ENCODE measurements at places on chromosomes 2 and 18.

GRCh38 chr18:64872710-64873458 is 724.0 kb upstream of the LINC00305 start:
- no peak for DNase-seq

DNA sequence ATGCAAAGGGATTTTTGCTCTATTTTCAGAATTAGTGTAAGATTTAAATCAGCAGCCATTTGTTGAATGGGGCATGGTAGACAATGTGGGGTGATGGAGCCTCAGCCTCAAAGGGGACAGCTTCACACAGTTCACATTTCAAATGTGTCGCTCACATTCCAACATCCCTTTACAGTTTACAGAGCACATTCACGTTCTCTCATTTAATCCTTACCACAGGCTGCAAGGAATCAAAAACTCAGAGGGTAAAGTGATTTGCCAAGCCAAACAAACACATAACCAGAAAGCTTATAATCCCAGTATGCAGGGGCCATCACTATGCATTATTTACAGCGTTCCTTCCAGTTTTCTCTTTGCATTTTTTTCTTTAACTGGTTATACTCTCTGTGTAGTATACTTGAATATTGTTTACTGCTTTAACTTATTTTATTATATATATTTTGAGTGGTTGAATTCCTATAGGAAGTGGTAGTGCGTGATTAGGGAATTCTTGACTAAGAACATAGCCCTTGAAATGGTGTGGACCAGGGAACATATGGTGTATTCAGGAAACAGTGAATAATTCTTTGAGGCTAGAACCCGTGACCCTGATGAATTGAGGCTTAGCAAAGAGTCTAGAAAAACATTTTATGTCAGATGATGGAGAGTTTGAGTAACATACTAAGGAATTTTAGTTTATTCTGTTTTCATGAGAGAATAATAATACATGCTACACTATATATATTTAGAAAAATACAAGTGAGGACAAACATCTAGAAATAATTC is 18.1 kb upstream of the TAF1B start:
- DNase-seq: no peak

DNA sequence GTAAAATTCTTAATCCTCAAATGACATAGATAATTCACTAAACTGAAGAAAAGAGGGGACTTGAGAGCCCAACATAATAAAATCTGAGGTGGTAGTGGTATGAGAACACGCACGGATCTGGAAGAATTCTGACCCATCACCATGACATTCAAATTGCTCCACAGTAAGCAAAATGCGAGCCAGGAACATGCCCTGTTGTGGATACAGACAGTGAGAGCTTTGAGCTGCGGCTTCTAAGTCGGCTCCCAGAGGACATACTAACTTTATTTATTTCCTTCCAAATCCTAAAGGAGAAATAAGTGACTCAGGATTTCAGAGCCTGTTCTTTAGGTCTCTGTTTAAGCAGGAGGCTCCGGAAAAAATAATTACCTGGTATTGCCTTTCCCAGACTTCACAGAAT is 143.4 kb upstream of the SMAD7 start:
- no peak for DNase-seq

- no peak for DNase-seq
Observed at GRCh38 chr2:54332386-54332785, 76.4 kb upstream of the TSPYL6 start.

DNA sequence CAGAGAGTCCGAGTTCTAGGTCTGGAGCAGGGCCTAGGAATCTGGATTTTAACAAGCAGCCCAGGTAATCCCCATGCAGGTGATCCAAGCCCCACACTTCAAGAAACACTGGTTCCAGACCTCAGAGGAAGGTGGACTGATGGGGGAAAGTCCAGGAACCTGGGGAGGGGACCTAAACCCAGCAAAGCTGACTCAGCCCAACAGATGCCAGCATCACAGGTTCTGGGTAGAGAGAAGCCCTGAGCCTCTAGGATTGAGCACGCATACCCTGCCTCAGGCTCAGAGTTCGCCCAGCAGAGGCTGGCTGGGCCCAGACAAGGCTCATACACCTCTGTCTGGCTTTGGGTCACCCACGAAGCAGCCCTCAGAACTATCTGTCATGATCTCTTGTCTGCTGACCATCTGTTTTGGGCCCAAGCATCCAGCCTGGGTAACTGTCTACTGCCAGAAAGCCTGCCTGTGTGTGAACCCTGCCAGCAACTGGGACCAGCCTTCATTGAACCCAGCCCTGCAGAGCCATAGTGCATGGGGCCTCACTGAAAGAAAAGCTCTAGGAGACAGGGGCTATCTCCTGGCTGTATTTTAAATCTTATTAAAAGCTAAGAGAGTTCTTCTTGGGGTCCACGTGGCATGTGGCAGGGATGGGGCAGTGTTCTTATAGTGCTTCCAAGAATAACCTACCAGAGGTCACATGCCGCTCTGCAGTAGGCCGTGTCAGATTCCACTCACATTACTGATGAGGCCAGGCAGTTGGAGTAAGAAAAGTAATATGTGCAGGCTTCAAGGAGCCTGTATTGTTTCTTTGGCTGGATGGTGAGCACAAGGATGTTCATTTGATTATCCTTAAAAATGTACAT is 7.4 kb downstream of the TMEM127 start:
- no peak for DNase-seq

GRCh38 chr18:80247393-80247841 is at the start of gene PARD6G:
Gene PARD6G, minus strand, starts transcription at chr18:80247514. Its CDS starts 166 bp downstream, at chr18:80247348.
- peak; percentile 16 for DNase-seq

- no peak for DNase-seq
Observed at GRCh38 chr18:46909497-46909896, 7.8 kb downstream of the PIAS2 start.

GRCh38 chr2:458425-458815 is 170.5 kb upstream of the ALKAL2 start:
- no peak for DNase-seq

GRCh38 chr18:58316396-58317342 is 272.6 kb downstream of the NEDD4L start:
- no peak for DNase-seq

DNA sequence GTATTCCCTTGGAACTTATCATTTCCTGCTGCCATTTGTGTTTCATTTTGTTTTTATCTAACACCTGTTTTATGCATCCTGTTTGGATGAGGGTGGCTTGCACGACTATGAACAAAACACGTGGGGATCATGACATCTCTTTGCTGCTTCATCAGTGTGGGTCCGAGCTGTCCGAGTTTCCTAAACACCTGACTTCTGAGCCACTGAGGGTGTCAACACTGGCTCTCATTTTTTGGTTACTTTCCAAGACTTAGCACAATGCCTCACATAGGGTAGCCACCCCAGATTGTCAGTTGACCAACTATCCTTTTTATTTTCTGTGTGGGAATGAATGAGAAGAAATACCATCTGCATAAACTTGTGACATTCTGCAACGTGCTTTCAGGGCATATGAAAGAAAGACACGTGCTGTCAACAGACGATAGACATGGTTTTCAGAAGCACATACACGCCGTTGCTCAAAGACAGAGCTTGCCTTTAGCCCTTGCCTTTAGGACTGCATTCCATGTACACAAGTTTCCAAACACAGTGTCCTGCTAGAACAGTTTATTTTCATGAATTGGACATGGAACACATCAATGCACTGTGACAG is 166.7 kb downstream of the MYT1L start:
- no peak for DNase-seq

- no peak for DNase-seq
Observed at GRCh38 chr2:72050734-72051133, 96.9 kb downstream of the CYP26B1 start.

DNA sequence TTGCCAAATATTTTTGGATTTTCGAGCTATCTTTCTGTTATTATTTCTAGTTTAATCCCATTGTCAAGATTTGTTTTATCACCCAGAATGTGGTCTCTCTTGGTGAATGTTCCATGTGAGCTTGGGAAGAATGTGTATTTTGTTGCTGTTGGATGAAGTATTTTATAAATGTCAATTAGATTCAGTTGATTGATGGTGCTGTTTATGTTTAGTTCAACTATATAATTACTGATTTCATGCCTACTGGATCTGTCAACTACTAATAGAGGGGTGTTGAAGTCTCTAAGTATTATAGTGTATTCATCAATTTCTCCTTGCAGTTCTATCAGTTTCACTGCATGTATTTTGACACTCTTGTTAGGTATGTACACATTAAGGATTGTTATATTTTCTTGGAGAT is 34.7 kb upstream of the RMND5A start:
- no peak for DNase-seq

DNA sequence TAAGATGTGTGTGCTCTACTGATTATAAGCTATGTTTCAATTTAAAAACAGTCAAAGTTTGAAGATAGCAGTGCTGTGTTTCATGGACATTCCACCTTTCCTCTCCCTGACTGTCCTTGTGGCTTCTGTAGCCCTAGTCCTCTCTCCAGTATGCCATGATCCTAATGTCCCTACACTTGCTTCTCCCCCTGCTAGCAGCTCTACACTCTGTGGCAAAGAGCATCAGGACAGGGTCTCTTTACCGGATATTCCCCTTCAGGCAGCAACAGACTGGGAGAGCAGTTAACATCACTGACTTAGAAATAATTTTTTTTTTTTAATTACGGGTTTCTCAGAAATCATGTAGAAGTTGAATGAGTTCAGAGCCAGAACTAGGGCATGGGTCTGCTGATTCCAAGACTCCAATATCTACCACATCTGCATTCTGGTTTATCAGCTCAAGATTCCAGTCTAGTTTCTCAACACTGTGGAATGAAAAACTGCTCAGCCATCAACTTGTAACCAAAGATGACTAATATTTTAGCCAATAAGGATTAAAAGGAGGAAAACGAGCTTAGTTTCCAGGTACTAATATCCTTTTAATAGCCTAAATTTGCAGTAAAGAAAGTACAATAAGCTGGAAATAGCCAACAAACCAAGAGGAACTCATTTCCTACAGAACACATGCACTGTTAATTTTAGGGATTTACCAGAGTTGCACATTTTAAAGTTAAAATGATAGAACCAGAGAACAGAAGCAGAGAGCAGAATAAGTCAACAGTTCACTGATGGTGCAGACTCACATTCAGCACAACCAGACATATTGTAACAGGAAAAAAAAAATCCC is 45.2 kb downstream of the TMEM131 start:
- DNase-seq: no peak

- no peak for DNase-seq
Observed at GRCh38 chr2:110877031-110877827, 144.9 kb downstream of the ACOXL start.

DNA sequence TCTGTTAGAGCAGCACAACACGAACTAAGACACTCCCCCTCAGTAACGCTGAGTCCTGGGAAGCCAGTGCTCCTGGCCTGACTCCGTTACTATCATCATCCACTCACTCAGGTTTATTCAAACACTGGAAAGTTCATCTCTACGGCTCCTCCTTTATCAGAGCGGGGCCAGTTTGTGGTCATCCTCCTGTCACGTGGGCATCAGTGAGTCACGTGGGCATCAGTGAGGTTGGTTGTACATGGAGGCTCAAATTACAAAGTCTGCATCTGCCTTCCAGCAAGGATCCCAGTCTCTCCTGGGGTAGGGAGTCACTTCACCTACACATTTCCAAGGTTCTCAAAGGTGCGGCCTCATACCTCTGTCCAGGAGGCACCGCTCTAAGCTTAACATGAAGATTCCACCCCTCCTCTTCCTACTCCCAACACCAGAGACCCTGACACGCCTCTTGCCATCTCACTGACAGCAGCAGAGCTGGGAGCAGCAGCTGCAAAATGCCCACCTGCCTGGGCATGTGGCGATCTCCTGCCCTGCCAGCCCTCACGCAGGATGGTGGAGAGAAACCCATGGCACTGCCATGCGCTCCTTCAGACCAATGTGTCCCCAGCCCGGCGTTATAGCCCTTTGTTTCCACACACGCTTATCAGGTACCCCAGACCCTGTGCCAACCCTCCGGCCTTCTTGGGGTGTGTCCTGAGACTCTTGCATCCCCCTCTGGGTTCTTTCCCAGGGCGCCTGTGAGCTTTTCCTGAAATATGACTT is 99.2 kb upstream of the PTPRM start:
- no peak for DNase-seq

- no peak for DNase-seq
Observed at GRCh38 chr18:54822872-54823845, 5.1 kb upstream of the RAB27B start.

GRCh38 chr2:120862201-120863060 is 126.8 kb downstream of the GLI2 start:
- DNase-seq: no peak

DNA sequence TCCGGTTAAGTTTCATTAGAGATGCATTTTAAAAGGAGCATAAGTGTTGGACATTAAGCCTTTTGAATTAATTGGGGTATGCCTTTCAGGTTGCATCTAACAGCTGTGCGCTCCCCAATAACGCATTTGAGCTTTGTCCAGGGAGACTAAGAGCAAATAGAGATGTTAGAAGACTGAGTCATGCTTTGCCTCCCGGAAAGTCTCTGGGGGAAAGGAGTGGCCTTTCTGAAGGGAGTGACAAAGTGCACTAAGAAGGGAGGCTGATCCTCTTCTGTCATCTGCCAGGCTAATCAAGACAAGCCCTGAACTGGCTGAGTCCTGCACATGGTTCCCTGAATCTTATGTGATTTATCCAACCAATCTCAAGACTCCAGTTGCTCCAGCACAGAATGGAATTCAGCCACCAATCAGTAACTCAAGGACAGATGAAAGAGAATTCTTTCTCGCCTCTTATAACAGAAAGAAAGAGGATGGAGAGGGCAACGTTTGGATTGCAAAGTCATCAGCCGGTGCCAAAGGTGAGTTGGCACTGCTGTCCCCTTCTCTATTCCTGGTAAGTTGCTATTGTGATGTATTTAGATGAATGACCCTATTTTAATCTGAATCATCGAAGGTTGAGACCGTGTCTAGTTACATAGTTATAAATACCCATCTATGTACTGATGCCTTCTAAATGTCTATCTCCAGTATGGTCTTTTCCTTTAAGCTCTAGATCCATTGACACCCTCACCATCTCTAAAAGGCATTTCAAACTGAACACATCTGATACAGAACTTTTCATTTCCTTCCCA is 12.1 kb downstream of the TTL start:
- no peak for DNase-seq

GRCh38 chr2:70035344-70035844 is 51.9 kb upstream of the PCBP1 start:
- no peak for DNase-seq

- DNase-seq: no peak
Observed at GRCh38 chr2:207319316-207319715, 153.6 kb upstream of the KLF7 start.

GRCh38 chr2:96225016-96225533 is 16.4 kb upstream of the STARD7 start:
- no peak for DNase-seq

GRCh38 chr2:167582619-167583018 is 664.8 kb downstream of the STK39 start:
- DNase-seq: no peak

- DNase-seq: no peak
Observed at GRCh38 chr2:235553696-235554100, 59.9 kb downstream of the AGAP1 start.

Data from activated CD8-positive, alpha-beta memory T cell treated with anti-CD3 and anti-CD28 coated beads for 1 hour (primary cell).